Thoracic aorta (tissue), 2 donors: ENCODE measurements at places on chromosomes 5 and 9. TPM values are rescaled to one million over a fixed set of nuclear protein-coding genes. Genes with fewer than 3 reads are reported as not detected.

DNA sequence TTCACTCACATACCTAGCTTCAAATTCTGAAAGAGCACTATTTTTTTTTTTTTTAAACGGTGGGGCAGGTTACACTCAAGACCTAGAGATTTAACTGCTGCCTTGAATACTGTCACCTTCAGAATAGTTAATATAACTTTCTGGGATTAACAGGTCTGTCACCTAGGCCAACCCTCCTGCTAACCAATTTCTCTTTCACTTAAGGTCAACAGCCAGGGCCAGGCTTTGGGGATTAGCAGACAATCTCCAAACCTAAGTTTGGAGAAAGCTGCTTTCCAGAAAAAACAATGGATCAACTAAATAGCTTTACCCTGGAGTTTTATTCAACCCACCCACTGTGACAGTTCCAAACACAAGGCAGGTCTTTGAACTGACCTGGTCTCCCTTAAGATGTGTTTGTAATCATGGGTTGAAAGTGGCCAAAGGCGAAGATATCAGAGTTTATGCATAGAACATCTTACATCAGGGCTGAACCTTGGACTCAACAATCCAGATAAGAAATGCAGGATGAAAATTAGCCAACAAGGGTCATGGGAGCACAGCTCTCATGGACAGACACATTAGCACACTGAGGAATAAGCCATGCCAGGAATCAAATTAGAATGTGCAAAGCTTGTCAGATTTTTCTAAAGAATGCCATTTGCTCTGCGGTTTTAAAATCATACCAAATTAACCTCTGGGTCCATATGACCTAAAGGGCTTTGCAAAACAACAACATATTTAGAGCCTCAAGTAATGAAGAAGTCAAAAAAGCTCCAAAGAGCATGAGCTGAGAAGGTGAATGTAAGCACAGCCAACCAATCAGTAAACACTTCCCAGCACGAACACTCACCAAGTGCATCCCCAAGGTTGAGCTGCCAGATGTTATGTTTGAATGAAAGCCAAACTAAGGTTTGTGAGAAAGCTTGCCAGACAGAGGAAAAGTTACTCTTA lies 538.5 kb upstream of the DMAC1 start:
- peaks cover 25% of the 10 kb centered on the region for H3K4me1 ChIP-seq
- H3K36me3 ChIP-seq, result no peaks in the 10 kb centered on the region
- DNase-seq, result no peak
- no peak overlapping the region for H3K4me3 ChIP-seq
- no peaks in the 10 kb centered on the region for H3K27me3 ChIP-seq

DNA sequence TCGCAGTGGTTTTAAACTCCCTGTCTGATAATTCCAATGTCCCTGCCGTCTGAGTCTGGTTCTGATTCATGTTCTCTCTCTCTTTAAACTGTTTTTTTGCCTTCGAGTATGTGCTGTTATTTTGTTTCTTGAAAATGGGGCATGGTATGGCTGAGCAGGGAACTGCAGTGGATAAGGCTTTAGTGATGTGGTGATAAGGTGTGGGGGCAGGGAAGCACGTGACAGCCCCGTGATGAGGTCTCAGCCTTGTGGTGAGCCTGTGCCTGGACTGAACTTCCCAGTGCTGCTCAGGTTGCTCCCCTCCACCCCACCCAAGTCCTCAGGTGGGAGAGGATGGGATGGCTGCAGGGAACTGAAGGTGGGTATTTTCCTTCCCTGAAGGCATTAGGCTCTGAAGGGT lies 5.5 kb upstream of the ZNF354B start:
- no peaks in the 10 kb centered on the region for H3K27me3 ChIP-seq
- H3K4me3 ChIP-seq, result no peak overlapping the region

- H3K4me1 ChIP-seq, result no peaks in the 10 kb centered on the region
- H3K27me3 ChIP-seq, result no peaks in the 10 kb centered on the region
- no peaks in the 10 kb centered on the region for H3K36me3 ChIP-seq
- no peak for DNase-seq
- H3K4me3 ChIP-seq, result no peak overlapping the region
- H3K27ac ChIP-seq, result no peak overlapping the region
Measured at GRCh38 chr5:109907731-109908130, 218.0 kb downstream of the MAN2A1 start.

DNA sequence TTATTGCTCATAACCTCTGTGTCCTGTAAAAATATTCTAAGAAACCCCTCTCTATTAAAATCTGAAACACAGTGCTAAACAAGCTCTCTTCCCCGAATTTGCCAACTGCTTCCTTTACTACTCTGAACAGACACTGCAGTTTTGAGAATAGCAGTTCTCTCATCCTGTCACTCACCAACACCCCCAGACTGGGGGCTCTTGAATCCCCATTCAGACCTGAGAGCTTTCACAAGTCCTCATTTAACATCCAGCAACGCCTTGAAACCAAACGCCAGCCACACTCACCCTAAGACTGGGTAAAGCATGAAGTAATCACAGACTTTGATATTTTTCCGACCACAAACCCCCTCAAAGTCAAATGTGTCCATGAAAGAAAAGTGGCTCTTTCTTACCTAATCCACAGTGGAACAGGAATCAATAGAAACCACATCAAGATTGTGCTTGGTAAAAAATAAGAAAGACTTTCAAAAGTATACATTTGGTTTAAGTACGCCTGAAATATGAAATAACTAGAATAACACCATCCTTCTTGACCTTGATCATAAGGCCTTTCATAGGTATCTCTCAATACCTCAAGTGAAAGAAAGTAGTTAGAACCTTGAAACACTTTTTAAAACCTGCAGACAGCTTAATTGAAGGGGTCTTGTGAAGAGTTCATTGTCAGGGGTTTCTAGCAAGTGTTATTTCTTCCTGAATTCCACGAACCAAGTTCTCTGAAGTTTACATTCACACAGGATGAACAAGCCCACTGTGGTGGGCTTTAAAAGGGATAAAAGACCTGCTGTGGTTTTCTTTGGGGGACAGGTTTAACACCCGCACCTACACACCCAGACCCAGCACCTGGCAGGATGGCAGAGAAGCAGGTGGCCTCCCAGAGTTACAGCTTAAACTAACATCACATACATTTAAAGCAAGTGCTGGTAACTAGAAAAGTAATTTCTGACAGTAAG lies 412.6 kb downstream of the MLLT3 start:
- DNase-seq, result no peak
- H3K4me3 ChIP-seq, result no peak overlapping the region
- no peak overlapping the region for H3K27ac ChIP-seq
- no peaks in the 10 kb centered on the region for H3K27me3 ChIP-seq

DNA sequence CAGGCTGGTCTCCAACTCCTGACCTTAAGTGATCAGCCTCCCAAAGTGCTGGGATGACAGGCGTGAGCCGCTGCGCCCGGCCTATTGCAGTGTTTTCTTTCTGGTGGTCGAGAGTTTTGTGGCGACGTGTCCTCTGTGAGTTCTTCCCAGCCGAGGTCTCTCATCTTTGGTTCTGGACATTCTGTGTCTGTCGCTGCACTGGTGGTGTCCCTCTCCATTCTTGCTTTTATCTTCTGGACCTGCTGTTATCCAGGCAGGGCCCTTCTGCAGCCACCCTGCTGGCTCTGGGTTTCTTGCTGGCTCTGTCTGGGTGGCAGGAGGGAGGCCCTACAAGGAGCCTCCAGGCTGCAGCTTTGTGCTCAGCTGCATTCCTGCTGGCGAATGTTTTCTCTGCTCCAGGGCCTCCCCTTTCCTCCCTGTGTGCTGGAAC lies 49.1 kb upstream of the EXOC3 start:
- H3K36me3 ChIP-seq, result no peaks in the 10 kb centered on the region
- H3K27ac ChIP-seq, result no peak overlapping the region

DNA sequence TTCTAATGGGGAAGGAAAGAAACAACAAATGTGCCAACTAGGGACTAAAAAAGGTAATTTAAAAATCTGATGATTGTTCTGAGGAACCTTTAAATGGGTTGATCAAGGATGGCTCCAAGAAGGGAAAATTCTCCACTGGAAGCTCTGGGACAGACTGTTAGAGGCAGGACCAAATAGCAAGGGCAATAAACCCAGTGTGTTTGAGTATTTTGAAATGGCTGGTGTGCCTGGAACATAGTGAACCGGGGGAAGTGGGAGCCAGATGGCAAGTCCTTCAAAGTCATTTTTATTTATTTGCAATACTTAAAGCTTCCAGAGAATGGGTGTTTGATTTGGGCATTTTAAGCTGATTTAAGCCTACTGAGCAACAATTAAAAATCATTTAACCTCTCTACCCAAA lies 587.7 kb upstream of the MEF2C start:
- H3K27ac ChIP-seq, result no peak overlapping the region
- H3K4me1 ChIP-seq, result peaks cover 26% of the 10 kb centered on the region
- H3K4me3 ChIP-seq, result no peak overlapping the region
- no peaks in the 10 kb centered on the region for H3K27me3 ChIP-seq
- no peak for DNase-seq
- H3K36me3 ChIP-seq, result no peaks in the 10 kb centered on the region

- no peak for DNase-seq
- no peaks in the 10 kb centered on the region for H3K36me3 ChIP-seq
- no peak overlapping the region for H3K4me3 ChIP-seq
- no peaks in the 10 kb centered on the region for H3K4me1 ChIP-seq
- H3K27ac ChIP-seq, result no peak overlapping the region
Measured at GRCh38 chr5:9373571-9373970, 172.3 kb downstream of the SEMA5A start.

GRCh38 chr5:116402235-116402634 lies 172.4 kb downstream of the SEMA6A start:
- no peaks in the 10 kb centered on the region for H3K36me3 ChIP-seq
- DNase-seq, result no peak
- no peak overlapping the region for H3K27ac ChIP-seq

GRCh38 chr5:36696059-36696673 lies 89.8 kb downstream of the SLC1A3 start:
- no peak overlapping the region for H3K4me3 ChIP-seq

GRCh38 chr5:9456435-9457042 lies 89.3 kb downstream of the SEMA5A start:
- DNase-seq, result no peak
- H3K27me3 ChIP-seq, result no peaks in the 10 kb centered on the region
- H3K27ac ChIP-seq, result no peak overlapping the region
- no peaks in the 10 kb centered on the region for H3K4me1 ChIP-seq

DNA sequence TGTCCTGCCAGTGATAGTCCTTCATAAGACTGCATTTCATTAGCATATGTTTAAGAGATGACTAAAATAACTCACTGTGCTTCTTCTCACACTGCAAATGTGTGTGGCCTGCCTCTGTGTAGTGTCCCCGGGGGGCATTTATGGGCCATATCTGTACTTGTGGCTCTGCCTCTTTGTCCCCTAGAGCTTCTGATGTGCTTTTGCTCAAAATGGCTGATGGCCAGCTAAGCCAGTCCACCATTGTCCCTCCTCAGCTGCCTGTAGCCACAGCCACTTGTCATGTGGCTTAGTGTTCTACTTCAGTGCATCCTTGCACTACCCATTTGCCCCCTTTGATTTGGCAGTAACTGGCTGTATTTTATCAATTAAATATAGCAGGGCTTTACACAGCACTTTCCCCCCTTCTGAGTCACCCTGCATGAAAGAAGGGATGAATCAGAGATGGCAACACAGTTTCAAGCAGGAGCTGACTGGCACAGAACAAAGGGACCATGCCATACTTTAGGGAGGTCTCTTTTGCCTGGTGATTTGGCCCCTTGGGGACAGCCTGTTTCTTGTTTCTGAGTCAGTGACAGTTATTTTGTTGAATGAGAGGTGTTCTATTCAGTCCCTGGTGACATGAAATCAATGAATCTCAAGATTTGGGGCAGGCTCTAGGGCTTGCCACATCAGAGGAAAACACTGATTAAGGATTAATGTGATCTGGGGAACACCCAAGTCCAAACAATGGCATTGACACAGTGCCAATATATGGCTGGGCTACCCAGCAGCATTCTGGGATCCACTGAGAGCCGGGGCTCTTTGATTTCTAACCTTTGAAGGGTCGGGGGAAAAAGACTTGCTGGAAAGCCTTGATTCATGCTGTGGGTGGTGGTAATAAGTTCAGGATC lies 245.5 kb downstream of the SMARCA2 start:
- H3K4me1 ChIP-seq, result no peaks in the 10 kb centered on the region
- H3K27ac ChIP-seq, result no peak overlapping the region
- H3K36me3 ChIP-seq, result no peaks in the 10 kb centered on the region
- no peak overlapping the region for H3K4me3 ChIP-seq

GRCh38 chr9:127525401-127526188 lies 74.3 kb downstream of the LRSAM1 start:
- no peak for DNase-seq
- H3K4me3 ChIP-seq, result no peak overlapping the region
- peaks cover 24% of the 10 kb centered on the region for H3K4me1 ChIP-seq

- H3K27me3 ChIP-seq, result no peaks in the 10 kb centered on the region
- no peak for DNase-seq
- peaks cover 17% of the 10 kb centered on the region for H3K4me1 ChIP-seq
- no peaks in the 10 kb centered on the region for H3K36me3 ChIP-seq
Measured at GRCh38 chr5:476814-477175, 33.8 kb downstream of the EXOC3 start.

- no peak overlapping the region for H3K4me3 ChIP-seq
- no peaks in the 10 kb centered on the region for H3K27me3 ChIP-seq
Measured at GRCh38 chr9:95627802-95628201, 111.0 kb upstream of the PTCH1 start.

DNA sequence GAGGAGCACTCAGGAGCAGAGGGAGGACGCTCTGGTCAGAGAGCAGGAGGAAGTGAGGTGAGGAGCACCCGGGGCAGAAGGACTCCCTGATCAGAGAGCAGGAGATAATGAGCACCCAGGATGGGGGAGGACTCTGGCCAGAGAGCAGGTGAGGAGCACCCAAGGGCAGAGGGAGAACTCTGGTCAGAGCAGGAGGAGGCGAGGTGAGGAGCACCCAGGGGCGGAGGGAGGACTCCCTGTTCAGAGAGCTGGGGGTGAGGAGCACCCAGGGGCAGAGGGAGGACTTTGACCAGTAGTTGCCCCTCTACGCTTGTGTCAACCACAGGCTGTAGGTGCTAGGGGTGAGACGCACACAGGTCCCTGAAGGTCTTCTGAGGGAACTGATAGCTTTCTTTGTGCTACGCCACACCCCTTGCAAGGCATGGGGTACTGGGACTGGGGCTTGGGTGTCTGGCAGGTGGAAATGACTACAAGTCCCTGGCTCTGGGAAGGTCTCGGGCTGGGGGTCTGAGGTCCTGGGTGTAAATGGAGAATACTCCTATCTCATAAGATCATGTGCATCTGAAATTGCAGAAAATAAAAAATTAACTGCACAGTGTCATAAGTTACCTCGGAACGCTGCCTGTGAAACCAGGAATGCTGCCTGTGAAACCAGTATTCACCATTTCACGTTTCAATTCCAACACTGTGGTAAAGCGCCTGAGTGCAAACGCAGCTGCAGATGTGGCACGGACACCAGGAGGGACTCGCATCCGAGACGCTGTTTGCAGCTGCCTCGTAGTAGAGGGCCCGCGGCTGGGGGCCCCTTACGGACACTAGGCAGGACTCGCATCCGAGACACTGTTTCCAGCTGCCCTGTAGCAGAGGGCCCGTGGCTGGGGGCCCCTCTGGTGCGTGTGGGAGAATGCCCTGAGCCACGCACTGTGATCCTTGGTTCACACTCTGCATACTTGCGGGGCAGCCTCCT lies 27.0 kb upstream of the SLC6A3 start:
- no peaks in the 10 kb centered on the region for H3K4me1 ChIP-seq
- peaks cover 34% of the 10 kb centered on the region for H3K36me3 ChIP-seq
- no peak overlapping the region for H3K4me3 ChIP-seq
- DNase-seq, result no peak
- no peaks in the 10 kb centered on the region for H3K27me3 ChIP-seq

The FGFR4 gene
- total RNA-seq, result 2.8 TPM

The C9orf40 gene
- total RNA-seq, result 4.5 TPM

The QRFP gene
- total RNA-seq, result not detected

The COQ4 gene
- total RNA-seq, result 40.1 TPM

The PFN3 gene
- total RNA-seq, result not detected

The CCDC180 gene
- total RNA-seq, result 5.8 TPM

The TMEM252 gene
- total RNA-seq, result not detected

The MYOT gene
- total RNA-seq, result 16.4 TPM

The CCDC187 gene
- not detected for total RNA-seq

The LIX1 gene
- not detected for total RNA-seq

The NTNG2 gene
- total RNA-seq, result 1.2 TPM
